ENCODE measurements at places on chromosomes 1 and 21. TPM values are rescaled to one million over a fixed set of nuclear protein-coding genes. Genes with fewer than 3 reads are reported as not detected.

SH2D2A gene
- 2.1 TPM for total RNA-seq

SIM2 gene
- 0.34 TPM for total RNA-seq

MNDA gene
- total RNA-seq, result not detected

HAPLN2 gene
- total RNA-seq, result not detected

PSMD4 gene
- total RNA-seq, result 202 TPM

DPYD gene
- total RNA-seq, result 1.0 TPM

YTHDF2 gene
- total RNA-seq, result 69.4 TPM

C8B gene
- not detected for total RNA-seq

SPRR2F gene
- total RNA-seq, result not detected

ZNF593OS gene
- not detected for total RNA-seq

TEX38 gene
- total RNA-seq, result not detected

IVNS1ABP gene
- 54.0 TPM for total RNA-seq

RHD gene
- total RNA-seq, result not detected

ATAD3C gene
- 0.34 TPM for total RNA-seq

CD84 gene
- total RNA-seq, result not detected

LCE3E gene
- 8.5 TPM for total RNA-seq

THRAP3 gene
- 102 TPM for total RNA-seq

MMEL1 gene
- not detected for total RNA-seq

MEGF6 gene
- 3.1 TPM for total RNA-seq

DNAJC28 gene
- 1.6 TPM for total RNA-seq

BRDT gene
- not detected for total RNA-seq

GSTM5 gene
- not detected for total RNA-seq

SPRR1B gene
- 86.5 TPM for total RNA-seq

AMIGO1 gene
- total RNA-seq, result 1.6 TPM

PCBP3 gene
- not detected for total RNA-seq

PTPN22 gene
- 0.57 TPM for total RNA-seq

VSIG8 gene
- total RNA-seq, result 0.34 TPM

GPR61 gene
- under 0.01 TPM for total RNA-seq

TSTD1 gene
- total RNA-seq, result 38.3 TPM

SPATC1L gene
- 6.6 TPM for total RNA-seq

FCGR3B gene
- total RNA-seq, result not detected

NAXE gene
- 68.5 TPM for total RNA-seq

CHI3L1 gene
- 3.1 TPM for total RNA-seq

SPATA46 gene
- total RNA-seq, result not detected

ATP1A4 gene
- total RNA-seq, result not detected

CBS gene
- 52.3 TPM for total RNA-seq

CFHR4 gene
- not detected for total RNA-seq

KIAA1614 gene
- total RNA-seq, result 1.1 TPM

UBXN10 gene
- total RNA-seq, result 0.21 TPM

FNBP1L gene
- total RNA-seq, result 58.1 TPM

S100A11 gene
- 269 TPM for total RNA-seq

GREM2 gene
- total RNA-seq, result not detected

AADACL3 gene
- total RNA-seq, result not detected

VTCN1 gene
- total RNA-seq, result 12.9 TPM
